ENCODE measurements at places on chromosomes 13 and 19. TPM values are rescaled to one million over a fixed set of nuclear protein-coding genes. Genes with fewer than 3 reads are reported as not detected.

Gene CGB7
- total RNA-seq = not detected

Gene JSRP1
- total RNA-seq = not detected

Gene A1BG
- 41.9 TPM for total RNA-seq

Gene USE1
- total RNA-seq = 13.0 TPM

Gene CABP5
- not detected for total RNA-seq

Gene ZNF543
- 13.7 TPM for total RNA-seq

Gene LRRC63
- not detected for total RNA-seq

Gene IGFL4
- total RNA-seq = not detected

Gene PLEKHA4
- total RNA-seq = 14.1 TPM

Gene FUT1
- 5.7 TPM for total RNA-seq

Gene LHB
- total RNA-seq = 1.4 TPM

Gene DCT
- total RNA-seq = not detected

Gene NOTCH3
- total RNA-seq = 96.8 TPM

Gene ZBTB7A
- 14.5 TPM for total RNA-seq

Gene SULT2B1
- total RNA-seq = 0.62 TPM

Gene CERS4
- total RNA-seq = 34.2 TPM

- DNase-seq = no peak
Observed at GRCh38 chr19:35150445-35150844, 4.1 kb upstream of the FXYD5 start.

DNA sequence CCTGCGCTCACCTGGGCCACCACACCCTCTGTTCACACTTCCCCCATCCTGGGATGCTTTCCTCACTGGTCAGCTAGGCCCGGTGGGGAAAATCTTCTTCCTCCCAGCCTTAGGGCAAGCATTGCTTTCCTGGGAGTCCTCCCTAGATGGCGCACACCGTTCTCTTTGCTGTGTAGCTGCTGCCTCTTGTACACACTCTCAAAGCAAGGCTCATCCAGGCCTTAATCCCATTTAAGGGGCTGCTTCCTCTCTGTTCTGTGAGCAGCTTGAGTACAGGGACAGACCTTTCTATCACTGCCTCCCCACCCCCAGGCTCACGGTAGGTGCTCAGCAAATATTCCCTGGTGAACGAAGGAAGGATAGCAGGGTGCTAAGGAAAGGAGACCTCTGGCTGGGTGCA lies 11.1 kb downstream of the SLC7A10 start:
- no peak for DNase-seq

DNA sequence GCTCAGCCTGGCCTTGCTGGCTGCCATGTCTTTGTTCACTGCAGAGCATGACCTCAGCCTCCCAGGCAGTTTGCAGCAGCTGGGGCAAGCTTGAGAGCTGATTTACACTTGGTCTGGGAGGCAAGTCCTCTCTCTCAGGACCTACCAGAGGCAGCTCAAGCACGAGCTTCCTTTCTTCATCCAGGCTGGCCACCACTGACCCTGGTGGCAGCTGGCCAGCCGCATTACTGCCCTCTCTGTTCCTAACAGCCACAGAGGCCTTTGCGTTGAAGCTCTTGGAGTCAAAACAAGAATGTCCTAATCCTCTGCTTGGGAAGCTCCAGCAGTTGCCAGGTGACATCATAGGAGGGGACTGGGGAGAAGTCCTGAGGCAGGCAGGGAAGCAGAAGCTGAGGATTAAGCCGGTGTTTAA lies 85.7 kb downstream of the NUFIP1 start:
- DNase-seq = no peak

- peak; percentile 22 for DNase-seq
Observed at GRCh38 chr13:22925881-22926747, 254.7 kb upstream of the SGCG start.

GRCh38 chr13:36696410-36697010 lies 22.7 kb downstream of the SERTM1 start:
- no peak for DNase-seq

- DNase-seq = peak; percentile 20
Observed at GRCh38 chr19:34332027-34332760, 32.8 kb upstream of the GPI start.

- no peak for DNase-seq
Observed at GRCh38 chr13:33610438-33611120, 207.4 kb upstream of the RFC3 start.

DNA sequence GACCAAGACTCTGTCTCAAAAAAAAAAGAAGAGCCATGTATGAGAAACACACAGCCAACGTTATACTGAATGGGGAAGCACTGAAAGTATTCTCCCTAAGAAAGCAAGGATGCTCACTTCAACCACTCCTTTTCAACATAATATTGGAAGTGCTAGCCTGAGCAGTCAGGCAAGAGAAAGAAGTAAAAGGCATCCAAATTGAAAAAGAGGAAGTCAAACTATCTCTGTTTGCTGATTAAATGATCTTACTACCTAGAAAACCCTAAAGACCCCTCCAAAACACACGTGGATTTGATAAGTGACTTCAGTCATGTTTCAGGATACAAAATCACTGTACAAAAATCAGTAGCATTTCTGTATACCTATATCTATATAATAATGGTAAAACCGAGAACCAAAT lies 16.2 kb downstream of the WBP4 start:
- no peak for DNase-seq

DNA sequence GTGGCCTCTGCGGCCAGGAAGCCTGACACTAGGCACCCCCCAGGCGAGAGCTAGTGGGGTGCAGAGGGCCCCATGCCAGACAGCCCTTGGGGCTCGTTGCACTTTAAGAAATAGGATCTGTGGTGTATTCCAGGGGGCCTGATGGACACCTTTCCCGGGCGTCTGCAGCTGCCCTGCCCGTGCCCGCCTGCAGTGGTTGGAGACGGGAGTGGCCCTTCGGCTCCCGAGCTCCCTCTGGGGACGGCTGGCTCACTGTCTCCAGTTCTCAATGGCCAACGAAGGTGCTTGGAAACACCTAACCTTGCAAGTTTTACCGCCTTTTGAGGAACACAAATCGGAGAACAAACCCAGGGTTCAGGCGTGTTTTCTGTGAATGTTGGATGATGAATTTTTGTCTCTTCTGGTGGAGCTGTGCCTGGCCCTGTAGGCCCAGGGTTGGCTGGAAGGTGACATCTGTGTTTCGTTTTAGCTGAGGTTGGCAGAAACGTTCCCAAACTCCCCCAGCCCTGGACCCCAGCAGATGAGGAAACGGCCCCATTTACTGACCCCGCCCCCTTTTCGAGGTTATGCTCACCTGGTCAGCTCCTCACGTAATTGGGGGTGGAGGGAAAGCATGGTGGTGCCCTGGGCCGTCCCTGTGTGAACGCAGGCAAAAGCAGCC lies 17.4 kb upstream of the NPAS1 start:
- no peak for DNase-seq

DNA sequence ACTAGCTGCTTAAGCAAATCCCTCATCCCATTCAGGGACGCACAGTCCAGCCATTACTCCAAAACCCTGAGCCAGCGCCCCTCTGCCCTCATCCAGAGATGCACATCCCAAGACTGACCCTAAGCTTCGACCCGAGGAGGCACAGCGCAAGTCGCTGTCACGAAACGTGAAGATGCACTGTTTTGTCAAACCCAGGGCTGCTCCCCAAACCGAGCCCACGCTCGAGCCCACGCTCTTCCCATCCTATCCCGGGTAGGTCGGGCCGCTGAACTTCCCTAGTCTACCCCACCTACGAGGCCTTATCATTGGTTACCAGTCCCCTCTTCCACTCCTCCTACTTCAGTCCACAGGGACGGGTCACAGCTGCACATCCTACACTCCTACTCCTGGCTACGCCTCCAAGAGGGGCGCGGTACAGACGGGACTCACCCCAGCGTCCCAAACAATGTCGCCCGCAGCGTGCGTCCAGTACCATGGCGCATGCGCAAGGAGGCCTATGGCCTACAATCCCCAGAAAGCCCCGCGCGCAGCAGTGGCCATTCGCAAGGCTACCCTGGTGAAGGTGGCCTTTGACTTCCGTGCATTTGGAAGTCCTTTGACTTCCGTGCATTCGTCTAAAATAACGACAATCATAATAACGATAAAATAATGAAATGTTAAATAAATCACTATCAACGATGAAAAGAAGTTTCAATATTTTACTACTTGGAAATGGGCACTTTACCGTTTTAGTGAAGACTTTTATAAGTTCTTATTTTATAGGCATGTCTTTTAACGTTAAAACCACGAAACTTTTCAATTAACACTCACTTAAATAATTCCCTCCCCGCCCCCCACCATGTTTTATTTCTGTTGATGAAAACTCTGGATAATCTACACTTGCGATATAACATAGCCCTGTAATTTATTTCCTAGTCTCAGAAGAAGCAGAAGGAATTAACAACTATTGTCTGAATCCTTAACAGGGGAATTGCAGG lies at the start of gene ZNF285:
Gene ZNF285, minus strand, starts transcription at position 470 of the 977 bp plus-strand sequence. CDS start 4,395 bp downstream, outside the sequence.
- peak; percentile 89 for DNase-seq

DNA sequence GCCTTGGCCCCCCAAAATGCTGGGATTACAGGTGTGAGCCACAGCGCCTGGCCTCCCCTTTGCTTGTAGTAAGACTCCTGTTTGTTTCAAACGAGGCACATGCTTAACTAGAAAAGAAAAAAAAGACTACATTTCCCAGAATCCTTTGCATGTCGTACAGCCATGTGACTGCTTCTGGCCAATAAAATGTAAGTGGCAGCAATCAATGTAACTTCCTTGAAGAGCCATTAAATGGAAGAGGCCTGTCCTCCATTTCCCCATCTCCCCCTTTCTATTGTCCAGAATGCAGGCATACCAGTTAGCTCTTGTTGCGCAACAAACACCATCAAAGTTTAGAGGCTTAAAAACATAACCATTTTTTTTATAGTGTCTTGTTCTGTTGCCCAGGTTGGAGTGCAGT lies 10.4 kb upstream of the GPR32 start:
- DNase-seq = no peak

GRCh38 chr13:41254902-41255301 lies 8.5 kb downstream of the MTRF1 start:
- DNase-seq = no peak

GRCh38 chr13:45773236-45773635 lies 71.1 kb downstream of the CBY2 start:
- DNase-seq = no peak

DNA sequence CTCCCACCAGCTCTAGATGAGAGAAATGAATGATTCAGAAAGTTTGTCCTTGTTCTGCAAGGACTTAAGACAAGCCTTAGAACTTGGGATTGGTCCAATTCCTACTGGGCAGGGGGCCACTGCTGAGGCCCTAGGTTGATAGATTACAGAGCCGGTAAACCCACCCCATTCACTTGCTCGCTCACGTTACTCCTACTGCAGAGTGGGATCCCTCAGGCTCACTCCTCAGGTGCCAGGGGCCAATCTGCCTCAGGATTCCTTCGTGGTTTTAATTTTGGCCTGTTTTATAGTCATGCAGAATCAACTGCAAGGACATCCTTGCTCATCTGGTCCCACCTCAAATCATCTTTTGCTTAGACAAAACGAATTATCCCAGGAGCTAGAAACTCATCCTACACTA lies 59.0 kb downstream of the SERP2 start:
- no peak for DNase-seq

- DNase-seq = no peak
Observed at GRCh38 chr19:35069696-35070095, 28.2 kb downstream of the HPN start.

- peak; percentile 36 for DNase-seq
Observed at GRCh38 chr13:110560601-110561343, 750 bp downstream of the RAB20 start.

- no peak for DNase-seq
Observed at GRCh38 chr19:32154418-32154817, 191.0 kb upstream of the ZNF507 start.

DNA sequence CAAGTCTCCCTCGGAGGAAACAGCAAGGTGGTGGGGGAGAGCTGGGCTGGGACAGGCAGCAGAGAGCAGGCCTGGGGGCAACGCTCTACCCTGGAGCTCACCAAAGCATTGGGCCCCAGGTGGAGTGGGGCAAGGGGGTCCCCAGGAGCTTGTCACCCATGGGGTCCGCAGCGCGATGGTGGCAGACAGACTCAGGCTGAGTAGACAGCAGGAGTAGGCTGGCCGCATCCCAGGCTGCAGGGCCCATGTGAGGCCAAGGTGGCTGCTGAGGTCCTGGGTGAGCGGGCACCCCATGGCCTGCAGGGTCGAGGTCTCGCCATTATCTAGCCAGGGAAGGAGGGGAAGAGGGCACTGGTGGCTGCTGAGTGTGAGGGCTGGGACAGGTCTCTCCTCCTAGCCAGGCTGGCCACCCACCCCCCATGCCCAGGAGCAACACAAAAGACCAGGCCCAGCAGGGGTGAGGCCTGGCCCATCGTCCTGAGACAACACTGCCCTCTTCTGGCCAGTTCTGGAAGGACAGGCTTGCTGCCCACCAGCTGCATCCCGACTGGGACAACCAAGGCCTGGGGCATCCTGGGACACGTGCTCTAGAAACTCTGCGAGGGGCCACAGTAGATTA lies 33.1 kb downstream of the CEBPG start:
- DNase-seq = peak; percentile 88

DNA sequence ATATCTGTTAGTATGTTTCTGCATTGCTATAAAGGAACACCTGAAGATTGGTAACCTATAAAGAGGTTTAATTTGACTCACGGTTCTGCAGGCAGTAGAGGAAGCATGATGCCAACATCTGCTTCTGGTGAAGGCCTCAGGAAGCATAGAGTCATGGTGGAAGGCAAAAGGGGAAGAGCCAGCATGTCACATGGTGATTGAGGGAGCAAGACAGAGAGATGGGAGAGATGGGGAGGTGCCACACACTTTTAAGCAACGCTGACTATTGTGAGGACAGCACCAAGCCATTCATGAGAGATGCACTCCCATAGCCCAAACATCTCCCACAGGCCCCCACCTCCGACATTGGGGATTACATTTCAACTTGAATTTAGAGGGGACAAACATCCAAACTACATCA lies 32.8 kb downstream of the COG6 start:
- no peak for DNase-seq

DNA sequence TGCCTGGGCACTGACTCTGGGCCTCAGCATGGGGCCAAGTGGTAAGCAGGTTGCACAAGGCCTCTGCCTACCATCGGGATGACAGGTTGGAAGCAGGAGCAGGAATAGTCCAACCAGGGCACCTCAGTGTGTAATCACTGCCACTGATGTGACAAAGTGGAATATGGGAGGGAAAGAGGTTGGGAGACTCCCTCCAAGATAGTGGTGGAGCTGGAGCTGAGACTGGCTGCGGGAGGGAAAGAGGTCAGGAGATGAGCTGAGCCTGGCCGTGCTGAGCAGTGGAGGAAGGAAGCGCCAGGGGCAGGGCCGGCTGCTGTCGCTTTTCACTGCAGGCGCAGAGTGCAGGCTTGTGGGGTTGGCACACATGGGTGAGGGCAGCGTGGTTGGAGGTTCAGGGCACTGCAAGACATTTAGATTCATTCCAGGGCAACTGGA lies 6.8 kb downstream of the UPF3A start:
- DNase-seq = no peak
